ENCODE measurements at places on chromosomes 4 and X.

- no peak for DNase-seq
Observed at GRCh38 chr4:64174247-64174882, 234.9 kb downstream of the TECRL start.

DNA sequence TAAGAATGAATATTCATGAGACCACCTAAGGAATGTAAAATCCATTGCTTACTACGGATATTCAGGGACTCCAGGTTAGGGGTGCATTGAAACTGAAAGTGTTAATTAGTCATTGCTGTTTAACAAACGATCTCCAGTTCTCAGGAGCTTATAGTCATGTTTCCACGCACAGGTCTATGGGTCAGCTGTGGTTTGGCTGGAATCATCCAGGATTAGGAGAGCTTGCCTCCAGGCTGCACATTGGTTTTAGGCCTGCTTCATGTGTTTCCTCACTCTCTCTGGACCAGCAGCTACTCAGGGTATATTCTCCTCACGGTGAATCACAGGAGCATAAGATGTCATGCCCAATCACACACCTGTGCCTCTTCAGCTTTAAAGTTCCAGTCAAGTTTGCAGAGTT lies 98.9 kb downstream of the ATXN3L start:
- no peak for DNase-seq

DNA sequence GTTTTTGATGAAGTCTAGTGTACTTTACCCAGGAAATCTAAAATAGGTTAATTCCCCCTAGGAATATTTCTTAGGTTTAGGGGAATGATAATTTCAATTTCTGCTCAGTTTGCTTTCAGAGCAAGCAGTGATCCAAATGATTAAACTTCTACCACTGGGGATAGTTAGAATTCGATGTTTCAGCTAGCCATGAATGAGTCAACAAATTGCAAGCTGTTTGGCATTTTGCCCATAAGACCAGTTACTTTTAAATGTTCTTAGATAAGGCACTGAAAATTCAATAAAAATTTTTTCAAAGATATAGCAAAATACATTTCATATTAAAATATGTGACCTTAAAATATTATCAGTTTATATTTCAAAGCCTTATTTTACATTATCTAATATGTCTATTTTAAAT lies 993.6 kb downstream of the ARAP2 start:
- DNase-seq = no peak

DNA sequence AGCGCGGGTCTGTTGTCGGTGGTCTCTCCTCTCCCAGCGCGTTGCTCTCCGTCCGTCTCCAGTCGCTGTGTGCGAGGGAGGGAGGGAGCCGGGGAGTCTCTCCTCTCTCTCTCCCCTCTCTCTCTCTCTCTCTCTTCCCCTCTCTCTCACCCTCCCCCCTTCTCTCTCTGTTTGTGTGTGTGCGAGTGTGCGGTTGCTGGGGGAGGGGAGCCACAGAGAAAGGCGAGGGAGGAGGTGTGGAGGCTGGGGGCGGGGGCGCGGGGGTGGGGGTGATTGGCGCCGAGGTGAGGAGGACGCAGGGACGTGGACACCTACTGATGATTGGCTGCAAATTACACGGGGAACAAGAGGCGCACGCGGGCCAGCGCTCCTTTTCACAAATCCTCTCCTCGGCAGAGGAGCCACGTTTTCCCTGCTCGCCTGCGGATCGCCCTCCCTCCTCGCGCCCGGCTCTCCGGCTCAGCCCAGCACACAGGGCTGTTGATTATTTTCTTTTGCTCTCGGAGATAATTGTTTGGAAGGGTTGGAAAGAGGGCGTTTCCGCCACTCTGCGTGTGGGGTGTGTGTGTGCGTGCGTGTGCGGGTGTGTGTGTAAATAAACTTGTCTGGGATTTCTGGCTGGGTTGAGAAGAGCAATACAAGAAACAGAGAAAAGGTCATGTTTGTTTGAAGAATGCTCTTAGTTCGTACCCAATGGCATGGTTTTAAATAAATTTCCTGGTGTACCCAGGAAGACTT lies at the start of gene CXXC4:
TSS of gene CXXC4 (minus strand) at position 73 of the 738 bp plus-strand sequence. CDS start 3,092 bp downstream, outside the sequence.
- no peak for DNase-seq

- no peak for DNase-seq
Observed at GRCh38 chr4:85005865-85006377, 39.4 kb upstream of the WDFY3 start.

- no peak for DNase-seq
Observed at GRCh38 chr4:41257257-41257901, 651 bp downstream of the UCHL1 start.

DNA sequence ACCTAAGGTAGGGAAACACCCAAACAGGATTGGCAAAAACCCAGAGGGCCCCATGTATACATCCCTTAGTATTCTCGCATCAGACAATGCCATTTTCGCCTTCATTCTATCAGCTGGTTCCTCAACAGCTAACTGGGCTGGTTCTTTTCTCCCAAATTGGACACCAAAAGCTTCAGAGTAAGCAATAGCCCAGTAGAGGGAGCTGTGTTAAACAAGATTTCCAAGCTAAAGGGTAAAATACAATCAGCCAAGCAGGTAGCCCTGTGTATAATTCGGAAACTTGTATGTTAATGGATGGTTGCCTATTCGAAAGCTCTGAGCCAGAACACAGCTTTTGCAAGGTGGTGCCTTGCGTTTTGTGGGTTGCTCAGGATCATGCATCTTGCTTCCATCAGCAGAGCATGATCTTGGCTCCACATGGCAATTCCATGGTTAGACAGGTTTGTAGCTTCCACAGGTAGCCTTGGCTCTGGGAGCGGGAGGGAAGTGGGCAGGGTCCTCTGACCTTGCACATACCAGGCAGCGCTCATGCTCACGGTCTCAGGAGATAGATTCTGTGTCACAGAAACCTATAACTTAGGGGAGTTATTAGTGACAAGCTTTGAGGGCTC lies 115.2 kb upstream of the LNX1 start:
- DNase-seq = no peak

GRCh38 chr4:105543881-105544280 lies 8.5 kb upstream of the ARHGEF38 start:
- DNase-seq = no peak

DNA sequence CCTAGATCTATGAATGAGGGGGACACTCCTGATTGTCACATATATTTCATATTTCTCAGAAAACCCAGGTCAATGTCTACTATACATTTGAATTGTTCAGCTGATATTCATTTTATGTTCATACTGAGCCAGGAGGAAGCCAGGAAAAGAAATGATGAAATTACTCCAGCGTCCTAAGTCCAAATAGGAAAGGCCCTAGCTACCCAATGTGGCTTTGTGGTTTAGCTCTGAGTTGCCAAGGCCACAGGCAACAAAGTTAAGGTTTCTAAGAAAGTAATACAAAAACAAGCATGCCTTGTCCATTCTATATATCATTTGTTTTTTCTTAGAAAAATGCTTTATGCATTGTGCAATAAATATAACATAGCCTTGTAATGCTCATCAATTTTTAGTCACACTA lies 4.5 kb upstream of the CSN2 start:
- no peak for DNase-seq

GRCh38 chr4:80266902-80267380 lies 477 bp downstream of the FGF5 start:
- no peak for DNase-seq

GRCh38 chr4:176011529-176011928 lies 54.1 kb upstream of the WDR17 start:
- DNase-seq = no peak

DNA sequence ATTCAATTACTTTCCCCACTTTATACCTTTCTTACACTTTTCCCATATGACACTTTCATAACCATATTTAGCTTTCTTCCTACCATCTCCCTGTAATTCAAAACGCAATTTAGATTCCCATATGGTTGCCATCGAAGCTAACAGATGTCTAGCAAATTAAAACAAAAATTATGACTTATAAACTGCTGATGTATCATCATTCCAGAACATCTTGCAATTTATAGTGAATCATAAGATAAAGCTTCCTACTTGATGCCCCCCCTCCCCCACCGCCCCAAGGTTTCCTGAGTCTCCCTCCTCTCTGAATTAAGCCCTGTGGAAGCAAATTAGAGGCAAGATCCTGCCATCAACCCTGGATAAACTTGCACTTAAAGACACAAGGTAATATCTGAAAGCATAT lies 5.4 kb downstream of the TSPAN5 start:
- DNase-seq = no peak

DNA sequence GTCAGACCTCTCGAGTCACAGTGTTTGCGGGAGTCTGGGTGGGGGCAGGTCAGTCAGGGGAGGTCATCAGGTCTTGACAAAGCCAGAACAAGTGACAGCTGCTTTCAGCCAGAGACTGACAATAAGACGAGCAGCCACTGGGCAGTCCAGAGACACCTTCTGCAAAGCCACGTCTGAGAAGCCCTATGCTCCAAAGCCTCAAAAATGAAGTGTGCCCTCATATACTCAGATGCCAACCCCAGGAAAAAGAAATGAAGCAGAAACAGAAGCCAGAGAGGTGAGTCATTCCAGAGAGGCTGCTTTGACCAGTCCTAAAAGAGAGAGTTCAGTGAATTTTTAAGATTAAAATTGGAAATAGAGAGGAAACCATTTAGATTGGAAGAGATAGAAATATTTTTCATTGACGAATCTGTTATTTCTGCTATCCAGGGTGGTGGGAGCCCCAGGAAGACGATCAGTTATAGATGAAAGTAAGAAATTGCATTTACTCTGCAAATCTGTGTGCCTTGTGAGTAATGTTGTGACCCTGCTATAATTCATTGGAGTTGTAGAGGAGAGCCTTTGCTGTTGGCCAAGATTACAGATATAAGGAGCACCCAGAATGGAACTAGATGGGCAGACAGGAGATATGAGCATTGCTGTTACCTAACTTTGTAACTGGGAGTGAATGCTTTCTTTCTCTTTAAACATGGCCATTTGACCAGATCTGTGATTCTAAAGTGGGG lies 77.9 kb downstream of the LRRC66 start:
- no peak for DNase-seq

GRCh38 chr4:139508581-139509237 lies 47.3 kb downstream of the SETD7 start:
- no peak for DNase-seq

GRCh38 chrX:11460347-11460746 lies 167.1 kb downstream of the AMELX start:
- no peak for DNase-seq

DNA sequence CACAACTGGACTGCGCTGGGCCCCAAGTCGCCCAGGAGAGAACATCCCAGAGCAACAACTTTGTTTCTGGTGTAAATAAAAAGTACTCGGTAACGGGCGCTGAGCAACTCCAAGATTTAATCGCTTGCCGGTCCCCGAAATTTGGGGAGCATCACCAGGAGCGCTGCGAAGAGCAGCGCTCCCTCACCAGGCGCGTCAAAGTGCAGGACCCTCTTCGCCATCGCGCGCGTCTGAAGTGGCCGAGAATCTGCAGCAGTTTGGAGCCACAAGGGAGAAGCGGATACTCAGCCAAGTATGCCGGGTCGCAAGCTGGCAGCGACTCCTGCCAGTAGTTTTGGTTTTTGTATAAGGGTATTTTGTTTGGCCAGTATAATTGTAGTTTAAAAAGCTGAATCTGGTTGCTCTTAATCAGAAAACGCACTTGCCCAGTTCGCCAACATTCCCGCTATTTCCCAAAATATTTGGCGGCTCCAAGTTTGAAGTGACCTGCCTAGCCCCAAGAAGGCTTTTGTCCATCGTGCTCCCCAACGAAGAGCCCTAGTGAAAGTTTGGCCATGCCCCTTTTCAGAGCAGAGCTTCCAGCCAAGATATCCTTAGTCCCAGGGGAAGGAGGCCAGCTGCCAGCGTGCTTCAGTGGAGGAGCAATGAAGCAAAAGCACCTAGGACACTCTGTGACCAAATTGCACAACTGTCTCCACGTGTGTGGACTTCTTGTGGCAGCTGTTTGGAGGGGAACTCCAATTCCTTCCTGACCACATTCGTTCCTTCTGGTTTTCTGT lies 557 bp upstream of the KDR start:
- no peak for DNase-seq

DNA sequence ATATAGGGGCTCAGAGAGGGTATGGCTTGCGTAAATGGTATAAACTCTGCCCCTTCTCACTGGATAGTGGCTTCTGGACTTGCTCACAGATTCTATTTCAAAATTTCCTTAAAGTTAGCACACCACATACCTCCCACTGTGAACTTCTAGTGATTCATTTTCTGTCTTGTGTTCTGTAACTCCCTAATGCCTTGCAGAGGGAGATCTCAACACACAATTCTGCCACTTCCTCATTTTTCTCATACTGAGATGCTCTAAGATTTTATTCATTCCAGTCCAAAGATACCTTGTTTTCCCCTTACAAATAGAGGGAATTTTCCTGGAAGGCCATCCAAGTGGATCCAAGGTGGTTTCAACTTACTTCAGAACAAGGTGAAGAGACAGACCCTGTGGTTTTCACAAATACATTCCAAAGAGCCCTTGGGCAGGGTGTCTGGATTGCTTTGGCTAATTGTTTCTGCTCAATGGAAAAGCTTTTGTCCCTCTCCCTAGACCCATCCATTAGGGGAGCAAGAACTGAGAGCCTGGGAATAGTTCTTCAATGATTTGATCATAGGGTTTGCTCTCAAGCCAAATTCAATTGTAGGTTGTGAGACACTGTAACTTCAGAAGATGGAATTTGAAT lies 52.1 kb upstream of the CAPN6 start:
- no peak for DNase-seq

- no peak for DNase-seq
Observed at GRCh38 chrX:95291561-95291960, 1393.1 kb upstream of the DIAPH2 start.

- no peak for DNase-seq
Observed at GRCh38 chr4:119025420-119025819, 110.2 kb upstream of the MYOZ2 start.

DNA sequence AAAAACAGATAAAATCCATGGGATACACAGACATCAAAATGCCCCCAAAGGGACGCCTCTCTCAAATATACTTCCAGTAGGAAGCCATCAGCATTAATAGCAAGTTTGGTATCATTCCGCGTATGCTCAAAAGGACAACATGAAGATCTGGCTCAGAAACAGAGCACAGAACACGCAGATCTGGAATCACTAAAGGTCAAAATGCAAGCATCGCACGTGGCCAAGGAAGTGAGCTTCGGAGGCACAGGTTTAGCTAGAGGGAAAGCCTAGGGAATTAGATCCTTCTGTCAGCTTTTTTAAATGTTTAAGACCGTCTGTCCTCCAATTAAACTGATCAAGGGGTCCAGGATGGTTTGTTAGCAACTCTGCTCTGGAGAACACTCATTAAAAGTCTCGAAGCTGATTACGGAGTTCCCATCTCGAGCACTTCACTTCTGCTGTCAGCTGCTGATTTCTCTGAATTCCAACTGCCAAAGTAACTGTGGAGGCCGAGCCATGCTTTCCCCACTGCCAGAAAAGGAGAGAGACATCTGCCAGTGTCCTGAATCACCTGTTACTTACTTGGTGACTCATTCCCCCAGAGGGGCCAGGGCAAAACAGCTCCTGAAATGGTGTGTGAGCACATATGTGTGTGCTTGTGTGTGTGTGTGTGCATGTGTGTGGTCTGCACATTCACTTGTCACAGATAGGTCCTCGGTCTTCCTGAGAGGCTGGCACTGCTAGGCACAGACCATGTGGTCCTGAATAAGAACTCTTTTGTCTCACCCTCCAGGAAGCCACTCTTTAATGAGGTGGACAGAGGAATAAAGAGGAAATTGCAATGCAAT lies 177.7 kb upstream of the PPARGC1A start:
- no peak for DNase-seq

Data from stimulated activated CD8-positive, alpha-beta memory T cell treated with anti-CD3 and anti-CD28 coated beads, Interleukin-15, amount 100 ng/mL, for 4 hours (primary cell).